ENCODE measurements at places on chromosomes 1 and 21.

GRCh38 chr21:37560385-37560784 lies 193.8 kb downstream of the DYRK1A start:
- DNase-seq, result no peak

DNA sequence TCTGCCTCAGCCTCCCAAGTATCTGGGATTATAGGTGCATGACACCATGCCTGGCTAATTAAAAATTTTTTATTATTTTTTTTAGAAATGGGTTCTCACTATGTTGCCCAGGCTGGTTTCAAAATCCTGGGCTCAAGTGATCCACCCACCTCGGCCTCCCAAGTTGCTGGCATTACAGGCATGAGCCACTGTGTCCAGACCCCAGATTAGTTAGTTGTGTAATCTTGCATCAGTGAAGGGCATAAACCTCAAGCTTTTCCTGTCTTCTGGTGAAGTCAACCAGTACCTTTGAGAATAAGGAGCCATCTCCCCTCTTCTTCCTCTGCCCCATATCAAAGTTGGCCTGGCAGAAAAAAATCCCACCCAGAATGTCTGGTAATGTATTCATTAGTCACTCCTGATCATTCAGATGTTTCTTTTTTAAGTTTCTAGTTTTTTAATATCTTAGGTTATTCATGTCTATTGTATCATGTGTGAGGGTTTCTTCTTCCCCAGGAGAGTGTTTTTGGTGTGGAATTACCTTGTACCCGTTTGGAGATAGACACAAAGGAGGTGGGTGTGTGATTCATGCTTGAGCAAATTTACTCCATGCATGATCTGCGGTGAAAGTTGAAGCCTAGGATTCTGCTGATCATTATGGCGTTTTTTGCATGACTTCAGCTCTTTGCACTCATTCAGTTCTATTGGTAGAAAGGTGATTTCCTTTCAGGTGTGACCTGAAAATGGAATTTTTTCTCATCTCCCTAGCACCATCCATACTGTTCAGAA lies 144.0 kb downstream of the FMN2 start:
- no peak for DNase-seq

GRCh38 chr1:75985827-75986226 lies 53.6 kb upstream of the ASB17 start:
- no peak for DNase-seq

- no peak for DNase-seq
Measured at GRCh38 chr1:209729436-209729835, 24.8 kb downstream of the HSD11B1 start.

- no peak for DNase-seq
Measured at GRCh38 chr1:196317535-196318522, 290.4 kb downstream of the KCNT2 start.

DNA sequence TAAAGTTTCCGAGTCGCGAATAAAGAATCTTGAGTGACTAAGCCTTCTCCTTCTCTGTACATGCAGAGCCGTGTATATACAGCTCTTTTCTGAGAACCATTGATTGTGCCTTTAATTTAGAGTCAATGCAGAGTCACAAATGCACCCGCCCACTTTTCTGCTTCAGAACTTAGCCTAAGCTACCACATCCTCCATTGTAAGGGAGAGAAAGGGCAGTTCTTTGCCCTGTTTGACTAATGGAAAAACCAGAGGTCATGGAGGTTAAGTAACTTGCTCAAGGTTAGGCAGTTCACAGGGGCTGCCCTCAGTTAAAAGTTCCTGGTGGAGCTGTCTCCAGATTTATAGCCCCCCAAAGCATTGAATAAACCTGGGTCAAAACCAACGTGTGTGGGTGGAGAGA lies 139.6 kb downstream of the TOMM20 start:
- no peak for DNase-seq

- DNase-seq, result no peak
Measured at GRCh38 chr1:93448292-93448982, 519 bp downstream of the FNBP1L start.

DNA sequence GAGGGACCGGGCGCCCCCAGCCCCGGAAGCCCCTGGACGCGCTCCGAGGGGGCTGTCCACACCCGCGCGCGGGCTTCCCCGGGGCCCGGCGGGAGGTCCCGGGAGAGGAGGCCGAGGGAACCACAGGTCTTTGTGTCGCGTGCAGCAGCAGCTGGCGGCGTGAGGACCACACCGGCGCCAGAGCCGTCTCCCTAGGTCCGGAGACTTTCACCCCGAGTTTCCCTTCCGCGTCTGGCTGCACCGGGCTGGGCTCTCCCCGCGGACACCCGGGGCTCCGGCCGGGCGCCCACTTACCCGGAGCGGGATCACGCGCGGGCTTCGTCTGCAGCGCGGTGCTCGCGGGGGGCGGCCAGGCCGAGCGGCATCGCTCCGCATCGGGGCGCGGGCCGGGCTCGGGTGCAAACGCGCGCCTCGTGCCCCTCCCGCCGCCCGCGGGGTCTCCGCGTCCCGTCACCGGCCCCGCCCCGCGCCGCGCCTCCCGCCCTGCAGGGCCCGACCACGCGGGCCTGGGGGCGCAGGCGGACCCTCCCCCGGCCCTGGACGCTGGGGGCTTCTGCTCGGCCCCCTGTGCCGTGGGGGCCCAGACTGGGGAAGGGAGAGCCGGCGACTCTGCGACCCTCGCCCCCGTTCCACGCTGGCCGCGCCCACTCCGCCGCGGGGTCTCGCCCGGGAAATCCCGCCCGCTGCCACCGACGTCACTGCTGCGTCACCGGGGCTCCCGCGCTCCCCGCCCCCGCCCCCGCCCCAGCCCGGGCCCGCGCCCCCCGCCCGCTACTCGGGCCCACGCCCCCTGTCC lies at the start of gene GNG4:
Gene GNG4, minus strand, starts transcription at position 417 of the 796 bp plus-strand sequence. CDS start 65,946 bp downstream, outside the sequence.
- peak; percentile 29 for DNase-seq

DNA sequence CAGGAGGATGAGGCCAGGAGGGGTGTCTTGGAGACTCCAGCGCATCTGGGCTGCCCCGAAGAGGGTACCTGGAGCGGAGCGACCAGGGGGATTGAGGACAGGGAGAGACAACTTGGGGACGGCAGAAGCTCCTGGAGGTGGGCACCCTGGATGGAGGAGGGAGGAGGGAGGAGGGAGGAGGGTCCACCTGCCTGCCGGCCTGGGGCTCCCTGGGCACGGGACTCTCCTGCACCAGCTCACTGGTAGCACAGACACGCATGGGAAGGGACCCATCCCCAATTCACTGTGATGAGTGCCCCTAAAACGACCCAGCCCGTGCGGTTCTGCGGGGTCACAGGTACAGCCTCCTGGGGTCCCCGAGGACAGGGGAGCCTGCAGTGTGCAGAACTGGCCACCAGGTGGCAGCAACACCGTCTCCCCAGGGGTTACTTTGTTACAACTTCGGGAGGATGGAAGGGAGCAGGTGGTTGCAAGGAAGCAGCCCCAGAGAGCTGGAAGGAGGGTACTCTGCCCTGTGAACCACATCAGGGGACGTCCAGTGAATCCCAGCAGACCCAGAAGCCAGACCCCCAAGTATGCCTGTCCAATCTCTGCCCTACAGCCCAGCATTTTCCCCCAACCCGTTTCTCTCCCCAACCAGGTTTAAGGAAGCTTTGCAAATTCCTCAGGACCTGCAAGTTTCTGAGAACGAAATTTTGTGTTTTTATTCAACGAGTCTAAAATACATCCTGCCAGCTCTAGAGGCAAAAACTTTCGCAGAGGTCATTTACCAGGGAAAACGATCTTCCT lies 482.4 kb downstream of the NPHP4 start:
- peak; percentile 64 for DNase-seq

- DNase-seq, result no peak
Measured at GRCh38 chr1:230054092-230054749, 12.8 kb upstream of the GALNT2 start.

- no peak for DNase-seq
Measured at GRCh38 chr1:87334351-87335174, 5.9 kb downstream of the LMO4 start.

GRCh38 chr1:51203874-51204245 lies 32.2 kb upstream of the RNF11 start:
- no peak for DNase-seq

GRCh38 chr21:25836396-25836795 lies 101.6 kb downstream of the GABPA start:
- DNase-seq, result no peak

- DNase-seq, result no peak
Measured at GRCh38 chr1:241163363-241163762, 193.6 kb downstream of the RGS7 start.

DNA sequence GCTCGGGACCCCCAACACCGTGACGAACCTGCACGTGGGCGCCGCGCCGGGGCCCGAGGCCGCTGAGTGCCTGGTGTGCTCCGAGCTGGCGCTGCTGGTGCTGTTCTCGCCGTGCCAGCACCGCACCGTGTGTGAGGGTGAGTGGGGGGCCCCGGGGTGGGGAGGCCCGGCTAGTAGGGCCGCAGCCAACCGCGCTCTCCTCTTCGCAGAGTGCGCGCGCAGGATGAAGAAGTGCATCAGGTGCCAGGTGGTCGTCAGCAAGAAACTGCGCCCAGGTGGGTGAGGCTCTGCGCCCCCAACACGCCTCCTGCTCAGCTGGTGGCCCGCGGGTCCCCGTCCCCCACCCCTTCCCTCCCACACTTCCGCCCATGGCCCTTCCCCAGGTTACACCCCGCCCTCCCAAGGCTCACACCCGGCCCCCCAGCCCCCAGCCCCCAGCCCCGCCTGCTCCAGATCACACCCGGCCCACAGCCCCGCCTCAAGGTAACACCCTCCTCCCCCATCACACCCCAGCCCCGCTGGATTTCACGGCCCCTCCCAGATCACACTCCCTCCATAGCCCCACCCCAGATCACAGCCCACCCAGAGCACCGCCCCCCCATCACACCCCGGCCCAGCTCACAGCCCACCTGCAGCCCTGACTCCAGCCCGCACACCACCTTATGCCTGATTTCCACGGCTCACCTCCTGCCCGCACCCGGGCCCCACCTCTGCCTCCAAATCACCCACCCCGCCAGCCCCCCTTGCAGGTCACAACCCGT lies 2.4 kb upstream of the MMP23B start:
- DNase-seq, result peak; percentile 60

DNA sequence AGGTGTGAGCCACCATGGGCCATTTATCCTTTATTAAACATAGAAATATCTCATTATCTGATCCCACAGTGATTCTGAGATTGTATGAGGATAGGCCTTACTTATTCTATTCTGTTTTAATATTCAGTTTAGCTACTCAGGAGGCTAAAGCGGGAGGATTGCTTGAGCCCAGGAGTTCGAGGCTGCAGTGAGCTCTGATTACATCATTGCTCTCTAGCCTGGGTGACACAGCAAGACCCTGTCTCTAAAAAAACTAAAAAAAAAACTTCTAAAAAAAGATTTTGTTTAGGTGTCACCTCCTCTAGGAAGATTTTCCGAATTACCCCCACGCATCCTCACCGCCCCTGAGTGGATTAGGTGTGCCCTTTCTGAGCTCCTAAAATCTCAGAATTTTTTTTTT lies 14.3 kb upstream of the HNRNPU start:
- DNase-seq, result no peak

DNA sequence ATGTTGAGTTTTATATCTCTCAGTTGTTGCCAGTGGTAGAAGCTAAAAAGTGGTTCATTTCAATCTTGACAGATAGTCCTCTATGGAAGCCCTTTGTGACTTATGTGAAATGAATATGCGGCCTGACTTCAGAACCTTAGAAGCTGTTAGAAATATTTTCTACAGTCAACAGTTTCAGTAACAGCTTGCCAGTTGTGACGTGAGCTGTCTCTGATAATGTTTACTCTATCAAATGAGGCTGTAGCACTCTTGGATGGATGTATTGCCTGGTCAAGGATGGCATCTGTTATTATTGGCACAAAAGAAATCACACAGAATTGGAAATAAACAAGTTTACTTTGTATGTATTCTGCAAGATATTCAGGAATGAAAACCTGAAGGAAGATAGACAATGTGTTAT lies 31.9 kb downstream of the SNX7 start:
- DNase-seq, result no peak

DNA sequence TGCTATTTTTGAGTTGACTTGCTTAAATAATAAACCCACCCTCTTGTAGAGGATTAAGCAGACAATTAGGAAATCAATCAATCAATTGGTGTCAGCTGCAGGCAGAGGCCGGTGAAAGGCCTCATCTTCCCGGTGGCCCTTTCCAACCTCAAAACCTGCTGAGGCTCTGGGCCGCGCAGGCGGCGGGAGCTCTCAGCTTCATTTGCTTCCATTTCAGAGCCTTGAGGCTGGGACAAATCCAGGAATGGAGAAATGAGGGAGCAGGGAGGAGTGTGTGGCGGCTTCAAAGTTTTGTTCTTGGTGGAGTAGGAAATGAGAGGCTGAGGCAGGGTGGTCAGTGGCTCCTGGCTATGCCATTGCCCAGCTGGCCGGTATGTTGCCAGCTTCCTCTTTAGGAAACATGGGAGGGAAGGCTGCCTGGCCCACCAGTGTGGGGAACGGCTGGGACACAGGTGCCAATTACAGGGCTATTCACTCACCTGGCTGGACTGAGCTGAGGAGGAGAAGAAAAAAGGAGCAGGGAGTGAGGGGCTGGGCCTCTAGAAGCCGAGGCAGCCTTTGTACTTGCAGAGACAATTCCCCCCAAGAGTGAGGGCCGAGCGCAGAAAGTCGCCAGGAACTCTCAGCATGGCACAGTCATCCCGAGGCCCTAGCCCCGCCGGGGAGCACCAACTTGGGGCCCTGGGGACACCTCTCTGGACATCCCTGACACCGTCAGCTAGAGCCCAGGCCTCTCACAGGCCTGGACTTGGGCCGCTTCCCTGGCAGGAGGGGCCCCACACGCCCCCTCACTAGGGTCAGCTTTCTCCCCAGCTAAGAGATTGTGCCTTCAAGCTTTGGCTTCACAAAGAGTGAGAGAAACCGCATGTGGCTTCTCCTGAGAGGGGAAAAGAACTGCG lies 4.4 kb downstream of the POU3F1 start:
- no peak for DNase-seq

GRCh38 chr1:87542697-87543096 lies 214.0 kb downstream of the LMO4 start:
- DNase-seq, result no peak

DNA sequence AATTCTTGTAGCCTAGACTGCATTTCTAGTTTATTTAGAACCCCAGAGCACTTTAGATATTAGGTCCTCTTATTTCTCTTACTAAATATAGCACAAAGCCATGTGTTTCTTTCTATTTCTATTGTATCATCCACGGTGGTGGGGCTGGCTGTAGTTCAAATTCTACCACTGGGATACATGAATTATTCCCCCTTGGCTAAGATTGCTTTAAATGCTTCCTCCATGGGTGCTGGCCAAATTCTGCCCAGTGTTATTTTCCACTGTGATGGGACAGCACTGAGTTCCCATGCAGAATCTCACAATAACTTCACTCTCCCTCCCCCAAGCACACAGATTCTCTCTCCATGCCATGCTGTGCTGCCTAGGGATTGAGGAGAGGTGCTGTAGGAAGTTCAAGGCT lies 41.5 kb upstream of the GBP6 start:
- no peak for DNase-seq

GRCh38 chr1:178161516-178161915 lies 67.6 kb downstream of the RASAL2 start:
- no peak for DNase-seq
